Non-pigmented ciliary epithelial cell (primary cell): ENCODE measurements at places on chromosomes 1 and 21.

- no peak for DNase-seq
These were observed 10.8 kb upstream of the SHISA4 start for GRCh38 chr1:201877877-201878401.

- DNase-seq: no peak
These were observed 26.4 kb upstream of the PADI2 start for GRCh38 chr1:17145648-17146047.

- no peak for DNase-seq
These were observed 47.6 kb upstream of the DMRTB1 start for GRCh38 chr1:53411541-53412152.

GRCh38 chr21:16145479-16145878, 415.7 kb downstream of the USP25 start:
- no peak for DNase-seq

- DNase-seq: no peak
These were observed 52.0 kb downstream of the KIF21B start for GRCh38 chr1:200971428-200971903.

DNA sequence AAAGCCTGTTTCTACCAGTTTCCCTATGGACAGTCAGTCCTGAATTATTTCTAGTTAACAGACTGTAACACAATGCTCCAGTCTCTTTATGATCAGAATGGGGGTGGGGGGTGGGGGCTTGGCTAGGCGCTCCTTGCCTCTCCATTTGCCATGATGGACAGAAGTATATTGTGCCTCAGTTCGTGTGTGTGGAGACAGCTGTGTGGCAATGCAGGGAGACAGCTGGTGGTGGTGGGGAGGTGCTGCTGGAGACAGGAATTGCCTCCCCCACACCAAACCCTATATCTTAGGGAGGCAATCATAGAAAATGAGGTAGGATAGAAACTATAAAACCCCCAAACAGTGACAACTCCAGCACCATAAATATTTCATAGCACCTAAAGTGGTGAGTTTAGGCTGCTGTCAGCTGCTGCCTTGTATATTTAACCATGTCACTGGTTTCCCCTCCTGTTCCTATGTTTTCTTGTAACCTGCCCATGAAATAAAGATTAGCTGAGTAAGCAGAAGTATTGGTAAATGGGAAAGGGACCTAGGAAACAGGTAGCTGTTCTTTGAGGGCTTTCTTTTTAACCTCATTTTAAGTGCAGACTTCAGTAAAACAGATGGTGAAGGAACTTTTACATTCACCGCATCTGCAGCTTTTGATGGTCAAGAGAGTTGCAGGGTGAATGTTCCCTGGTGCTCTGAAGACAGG, 3.4 kb downstream of the PLXNA2 start:
- no peak for DNase-seq

DNA sequence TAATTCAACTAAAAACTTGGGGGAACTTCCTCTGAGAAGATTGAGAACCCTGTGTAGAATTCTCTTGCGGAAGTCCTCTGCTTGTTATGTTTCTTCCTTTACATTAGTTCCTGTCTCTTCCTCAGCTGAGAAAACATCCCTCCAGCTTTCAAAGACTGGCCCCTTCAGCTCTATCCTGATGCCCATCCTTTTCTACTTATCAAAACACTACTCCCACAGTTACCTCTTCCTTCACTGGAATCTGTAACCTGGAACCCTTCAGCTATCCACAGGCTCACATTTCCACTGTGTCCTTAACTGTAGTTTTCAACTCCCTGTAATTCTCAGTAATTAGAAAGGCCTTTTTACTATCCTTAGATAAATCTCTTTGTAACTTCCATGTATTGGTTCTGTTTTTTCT, 6.0 kb upstream of the DEDD start:
- no peak for DNase-seq

GRCh38 chr1:200124309-200124708, 96.8 kb downstream of the NR5A2 start:
- DNase-seq: no peak

- DNase-seq: no peak
These were observed 463.0 kb downstream of the SIPA1L2 start for GRCh38 chr1:232166942-232167341.

GRCh38 chr21:31660259-31660565, 719 bp downstream of the SOD1 start:
- DNase-seq: no peak

DNA sequence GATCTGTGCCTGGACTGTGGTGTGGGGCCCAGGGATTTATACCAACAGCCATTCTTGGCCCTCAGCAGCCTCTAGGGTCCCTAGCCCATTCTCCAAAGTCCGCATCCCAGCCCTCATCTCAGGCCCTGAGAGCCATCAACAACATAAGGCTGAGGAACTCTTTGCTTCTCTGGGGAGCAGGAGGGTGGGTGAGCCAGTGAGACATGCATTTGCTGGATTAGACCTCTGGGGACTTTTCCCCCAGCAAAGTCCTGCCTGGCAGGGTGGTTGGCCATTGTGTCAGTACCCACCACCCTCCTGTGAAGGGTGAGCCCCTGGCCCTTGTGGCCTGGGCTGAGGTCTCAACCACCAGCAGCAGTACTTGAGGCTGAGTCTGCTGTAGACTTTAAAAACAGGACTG, 24.2 kb upstream of the FAM20B start:
- no peak for DNase-seq

- DNase-seq: no peak
These were observed 56.8 kb downstream of the ACP6 start for GRCh38 chr1:147613506-147613905.

DNA sequence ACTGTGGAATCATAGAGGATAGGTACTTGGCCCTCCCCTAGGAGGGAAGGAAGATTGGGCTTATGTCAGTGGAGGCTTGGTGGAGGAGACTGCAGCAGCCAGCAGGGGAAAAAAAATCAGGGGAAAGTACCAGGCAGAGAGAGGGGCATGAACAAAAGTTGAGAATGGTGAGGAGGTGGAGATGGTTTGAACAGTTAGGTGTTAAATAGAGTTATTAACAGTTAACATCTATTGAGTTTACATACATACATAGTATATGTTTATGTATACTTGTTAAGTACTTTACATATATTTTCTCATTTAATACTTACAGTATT, 136.5 kb upstream of the HNRNPU start:
- DNase-seq: no peak

- DNase-seq: no peak
These were observed 7.2 kb upstream of the LBR start for GRCh38 chr1:225435076-225435475.

DNA sequence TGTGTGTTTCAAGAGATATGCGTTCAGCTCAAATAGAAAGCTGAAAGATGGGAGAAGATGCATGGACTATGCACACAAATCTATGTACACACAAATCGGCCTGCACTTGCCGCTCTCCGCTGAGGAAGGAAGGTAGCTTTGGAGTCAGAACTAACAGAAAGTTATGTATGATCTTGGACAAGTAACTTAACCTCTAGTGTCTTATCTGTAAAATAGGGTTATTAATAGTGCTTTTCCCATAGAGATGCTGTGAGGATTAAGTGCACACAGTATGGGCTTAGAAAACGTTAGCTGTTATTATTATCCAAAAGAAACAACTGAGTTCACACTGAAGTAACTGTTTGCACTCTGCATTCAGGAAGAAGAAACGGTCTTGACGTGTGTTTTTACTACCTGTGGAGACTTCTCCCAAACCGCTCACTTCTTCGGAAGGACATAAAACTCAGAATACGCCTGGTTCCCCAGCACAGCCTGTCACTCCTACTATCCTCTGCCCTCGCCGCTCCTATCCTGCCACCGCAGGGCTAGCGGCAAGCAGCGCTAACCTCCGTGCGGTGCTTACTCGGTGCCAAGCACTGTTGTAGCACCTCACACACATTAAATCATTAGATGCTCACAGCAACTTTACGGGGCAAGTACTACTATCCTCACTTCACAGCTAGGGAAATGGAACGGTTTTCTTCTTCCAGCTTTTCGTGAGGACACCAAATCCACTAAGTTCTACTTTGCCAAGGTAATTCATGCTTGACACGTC, 1.3 kb downstream of the TGFBR3 start:
- DNase-seq: no peak

DNA sequence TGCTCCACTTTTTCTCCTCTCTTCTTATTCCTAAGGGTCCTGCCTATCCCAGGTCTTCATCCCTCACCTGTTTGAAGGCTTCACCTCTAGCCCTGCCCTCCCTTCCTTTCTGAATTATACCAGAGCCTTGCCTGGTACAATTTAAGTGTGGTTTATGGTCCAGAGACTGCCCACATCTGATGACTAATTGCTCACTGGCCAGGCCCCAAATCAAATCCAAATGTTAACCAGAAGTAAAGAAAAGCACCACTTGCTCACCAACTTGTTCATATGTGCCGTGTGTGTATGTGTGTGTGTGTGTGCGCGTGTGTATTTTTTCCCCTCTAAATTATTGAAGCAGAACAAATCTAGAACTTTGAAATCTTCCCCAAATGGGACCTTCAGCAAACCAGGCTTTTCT, 26.4 kb downstream of the MYOM3 start:
- DNase-seq: no peak

- no peak for DNase-seq
These were observed 91.5 kb downstream of the SPATA46 start for GRCh38 chr1:162285149-162285561.

DNA sequence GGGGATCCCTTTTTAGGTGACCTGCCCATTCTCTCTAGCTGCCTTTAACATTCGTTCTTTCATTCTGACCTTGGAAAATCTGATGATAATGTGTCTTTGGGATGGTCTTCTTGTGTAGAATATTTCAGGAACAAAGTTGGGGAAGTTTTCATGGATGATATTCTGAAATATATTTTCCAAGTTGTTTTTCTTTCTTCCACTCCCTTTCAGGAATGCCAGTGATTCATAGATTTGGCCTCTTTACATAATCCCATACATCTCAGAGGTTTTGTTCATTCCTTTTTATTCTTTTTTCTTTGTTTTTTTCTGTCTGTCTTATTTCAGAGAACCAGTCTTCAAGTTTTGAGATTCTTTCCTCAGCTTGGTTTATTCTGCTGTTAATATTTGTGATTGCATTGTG, 13.9 kb upstream of the SCMH1 start:
- no peak for DNase-seq

GRCh38 chr1:87052400-87052799, 138.0 kb downstream of the HS2ST1 start:
- DNase-seq: no peak

GRCh38 chr21:25406887-25407579, 200.2 kb downstream of the MRPL39 start:
- DNase-seq: no peak

DNA sequence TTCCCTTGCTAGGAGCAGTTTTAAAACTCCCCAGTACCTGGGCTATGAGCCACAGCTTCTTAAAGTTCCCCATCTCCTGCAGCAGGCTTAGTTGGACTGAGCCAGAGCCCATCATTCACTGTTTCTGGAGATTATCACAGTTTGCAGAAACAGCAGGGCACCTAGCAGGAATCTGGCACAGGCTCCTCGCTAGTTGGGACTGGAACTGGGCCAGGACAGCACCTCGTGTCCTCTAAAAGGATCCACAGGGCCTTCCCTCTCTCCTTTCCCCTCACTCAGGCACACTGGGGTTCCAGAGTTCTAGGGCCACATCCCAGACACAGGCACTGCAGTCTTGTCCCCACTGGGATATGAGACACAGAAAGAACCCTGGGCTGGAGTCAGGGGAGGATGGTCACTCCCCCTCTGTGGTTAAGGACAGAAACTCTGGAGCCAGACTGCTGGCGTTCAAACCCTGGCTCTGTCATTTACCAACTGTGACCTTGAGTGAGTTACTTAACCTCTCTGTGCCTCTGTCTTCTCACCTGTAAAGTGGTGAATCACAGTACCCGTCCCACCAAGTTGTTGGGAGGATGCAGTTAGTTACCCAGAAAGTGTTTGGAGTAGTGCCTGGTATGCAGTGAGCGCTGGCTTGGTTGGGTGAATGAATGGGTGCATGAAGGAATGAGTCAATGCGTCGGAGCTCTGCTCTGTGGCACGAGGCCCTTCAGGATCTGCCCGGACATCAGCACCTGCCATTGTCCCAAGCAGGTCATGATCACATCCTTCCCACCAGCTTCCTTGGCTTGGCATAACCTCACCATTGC, 18.8 kb upstream of the ECE1 start:
- no peak for DNase-seq

- no peak for DNase-seq
These were observed 217.4 kb upstream of the RUNX1 start for GRCh38 chr21:35266546-35266945.

DNA sequence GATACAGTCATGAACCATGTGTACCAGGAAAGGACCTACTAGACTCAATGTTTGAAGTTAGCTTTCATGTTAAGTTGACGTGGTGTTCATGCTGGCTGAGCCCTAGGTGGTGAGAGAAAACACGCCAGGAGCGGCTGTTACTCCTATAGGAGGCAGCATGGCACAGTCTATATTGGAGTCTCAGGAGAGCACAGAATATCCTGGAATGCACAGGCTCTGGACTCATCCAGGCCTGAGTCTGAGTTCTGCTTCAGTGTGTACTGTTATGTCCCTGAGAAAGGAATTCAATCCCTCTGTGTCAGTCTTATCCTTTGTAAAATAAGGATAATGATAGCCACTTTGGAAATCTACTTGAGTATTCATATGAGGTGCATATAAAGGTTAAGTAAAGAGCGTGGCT, 41.2 kb downstream of the DPT start:
- DNase-seq: no peak

DNA sequence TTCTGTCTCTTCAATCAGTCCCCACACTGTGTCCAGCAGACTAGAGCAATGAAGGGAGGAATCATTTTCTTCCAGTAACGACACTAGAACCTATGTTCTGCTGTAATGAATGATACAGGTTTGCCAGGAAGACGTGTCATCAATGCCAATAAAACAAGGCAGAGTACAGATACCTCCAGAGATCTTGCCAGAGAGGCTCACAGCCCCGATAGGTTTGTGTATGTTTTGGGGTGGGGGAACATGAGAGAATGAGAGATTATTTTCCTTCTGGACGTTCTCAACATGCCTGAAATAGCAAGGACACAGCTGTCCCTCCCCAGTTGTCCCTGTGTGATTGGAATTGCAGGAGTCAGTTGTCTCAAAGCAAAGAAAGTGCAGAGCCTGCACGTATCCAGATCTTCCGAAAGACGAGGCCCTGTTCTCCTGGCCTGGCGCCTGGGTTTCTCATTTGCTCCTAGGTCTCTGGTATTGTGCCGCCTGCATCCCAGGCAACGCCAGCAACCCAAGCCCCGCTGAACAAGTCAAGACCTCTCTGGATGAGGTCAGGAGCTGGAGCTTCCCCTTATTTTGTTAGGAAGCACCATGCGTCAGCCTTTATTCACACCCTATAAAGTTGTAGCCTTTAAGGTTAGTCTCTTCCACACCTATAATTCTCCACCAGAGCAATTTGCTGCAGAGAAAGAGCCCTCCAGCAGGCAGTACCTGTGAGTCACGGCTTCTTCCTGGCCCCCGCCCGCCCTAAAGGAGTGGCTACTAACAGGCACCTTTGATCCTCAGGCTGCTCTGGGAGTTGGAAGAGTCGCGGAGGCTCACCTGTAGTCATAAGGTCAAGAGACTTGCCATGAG, 130.5 kb downstream of the TOMM20 start:
- no peak for DNase-seq

- DNase-seq: no peak
These were observed 99.8 kb downstream of the PSMG1 start for GRCh38 chr21:39083377-39084008.

- no peak for DNase-seq
These were observed 19.1 kb downstream of the RCSD1 start for GRCh38 chr1:167648978-167649744.
